ENCODE measurements at places on chromosomes 5 and 9.

GRCh38 chr9:112042244-112042638 lies 132.9 kb downstream of the SUSD1 start:
- DNase-seq, result no peak

DNA sequence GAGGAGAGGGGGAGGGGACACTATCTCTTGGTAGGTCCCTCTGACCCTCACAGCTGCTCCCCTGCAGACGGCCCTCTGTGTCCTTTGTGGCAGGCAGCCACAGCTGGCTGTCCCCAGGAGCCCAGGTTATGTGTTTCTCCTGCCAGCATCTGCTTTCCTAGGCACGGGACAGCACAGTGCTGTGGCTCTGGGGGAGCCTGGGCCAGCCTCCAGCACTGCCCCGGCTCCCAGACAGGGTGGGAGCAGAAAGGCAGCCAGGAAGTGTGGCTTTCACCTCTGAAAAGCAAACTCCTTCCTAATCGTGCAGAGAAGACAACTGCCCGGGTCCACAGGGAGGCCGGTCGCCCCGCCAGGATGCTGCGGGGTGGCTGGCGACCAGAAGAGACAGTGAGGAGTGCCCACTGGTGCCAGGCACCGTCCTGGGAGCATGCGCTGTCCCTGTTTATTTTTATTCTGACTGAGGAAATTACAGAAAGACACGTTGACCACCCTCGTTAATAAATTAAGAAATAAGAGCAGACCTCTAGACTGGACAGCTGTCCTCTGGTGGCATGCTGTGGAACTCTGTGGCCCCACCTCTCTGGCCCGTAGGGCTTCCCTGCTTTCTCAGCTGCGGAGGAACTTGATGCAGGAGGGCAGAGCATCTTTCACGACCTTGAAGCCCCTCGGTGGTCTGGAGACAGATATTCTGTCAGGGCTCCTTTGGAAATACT lies 240.3 kb downstream of the FANCC start:
- DNase-seq, result no peak

DNA sequence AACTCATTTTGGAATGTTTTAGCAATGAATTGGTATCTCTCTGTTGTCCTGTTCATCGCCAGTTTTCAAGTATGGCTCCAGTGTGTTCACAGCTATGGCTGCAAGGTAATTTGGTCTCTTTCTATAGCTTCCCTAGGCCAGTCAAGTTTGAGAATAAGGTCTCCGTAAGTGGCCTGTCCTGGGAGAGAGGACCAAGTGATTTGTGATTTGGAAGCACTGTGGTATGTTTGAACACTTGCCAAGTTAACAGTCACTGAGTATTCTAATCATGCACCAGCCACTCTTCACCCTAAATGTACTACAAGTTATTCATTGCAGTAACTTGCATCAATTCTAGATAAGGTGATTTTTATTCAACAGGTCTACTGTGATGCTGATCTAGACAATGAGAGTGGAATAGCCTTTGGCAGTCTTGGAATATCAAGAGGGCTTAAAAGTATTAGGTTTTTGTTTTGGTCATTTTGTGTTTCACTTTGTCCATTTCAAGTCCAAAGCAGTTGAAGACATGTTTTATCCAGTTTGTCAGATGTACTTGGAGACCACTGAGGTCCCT lies 41.1 kb downstream of the G3BP1 start:
- peak; percentile 7 for DNase-seq

DNA sequence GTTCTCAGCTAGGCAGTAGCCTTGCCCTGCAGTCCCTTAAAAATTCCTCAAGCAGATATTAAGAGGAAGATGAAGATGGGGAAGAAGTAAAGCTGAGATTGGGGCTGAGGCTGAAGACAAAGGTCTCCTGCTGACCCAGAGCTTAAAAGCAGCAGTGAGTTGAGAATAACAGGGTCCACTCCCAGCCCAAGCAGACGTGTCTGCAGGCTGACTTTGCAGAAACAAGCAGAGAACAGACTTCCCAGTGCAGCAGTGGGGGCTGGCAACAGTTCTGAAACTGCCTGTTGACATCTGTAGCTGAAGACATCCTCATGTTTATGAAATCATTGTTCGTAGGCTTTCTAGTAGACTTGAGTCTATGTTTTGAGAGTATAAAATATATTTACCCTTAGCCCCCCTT lies 1.1 kb downstream of the CTXN3 start:
- no peak for DNase-seq

- peak; percentile 91 for DNase-seq
These were observed at the start of gene GALNT10 for GRCh38 chr5:154190595-154191304. GALNT10 (plus strand) TSS chr5:154190733; CDS start chr5:154190867, 134 bp downstream.

DNA sequence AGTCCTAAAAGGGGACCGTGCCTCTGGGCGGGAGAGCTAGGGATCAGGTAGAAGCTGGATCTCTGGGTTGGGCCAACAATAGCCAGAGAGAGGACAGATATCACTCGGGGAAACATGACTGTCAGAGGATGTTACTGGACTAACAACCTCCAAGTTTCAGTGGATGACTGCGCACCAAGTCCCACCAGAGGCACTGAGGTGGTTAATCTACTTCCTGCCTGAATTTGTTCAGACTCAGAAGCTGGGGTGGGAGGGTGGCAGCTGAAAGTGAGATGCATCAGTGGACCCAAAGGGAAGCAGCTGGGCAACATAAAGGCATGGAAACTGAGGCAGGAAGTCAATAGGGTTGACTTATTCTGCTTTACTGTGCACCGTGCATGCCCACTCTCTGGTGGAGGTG lies 130.1 kb upstream of the SLC44A1 start:
- DNase-seq, result no peak

DNA sequence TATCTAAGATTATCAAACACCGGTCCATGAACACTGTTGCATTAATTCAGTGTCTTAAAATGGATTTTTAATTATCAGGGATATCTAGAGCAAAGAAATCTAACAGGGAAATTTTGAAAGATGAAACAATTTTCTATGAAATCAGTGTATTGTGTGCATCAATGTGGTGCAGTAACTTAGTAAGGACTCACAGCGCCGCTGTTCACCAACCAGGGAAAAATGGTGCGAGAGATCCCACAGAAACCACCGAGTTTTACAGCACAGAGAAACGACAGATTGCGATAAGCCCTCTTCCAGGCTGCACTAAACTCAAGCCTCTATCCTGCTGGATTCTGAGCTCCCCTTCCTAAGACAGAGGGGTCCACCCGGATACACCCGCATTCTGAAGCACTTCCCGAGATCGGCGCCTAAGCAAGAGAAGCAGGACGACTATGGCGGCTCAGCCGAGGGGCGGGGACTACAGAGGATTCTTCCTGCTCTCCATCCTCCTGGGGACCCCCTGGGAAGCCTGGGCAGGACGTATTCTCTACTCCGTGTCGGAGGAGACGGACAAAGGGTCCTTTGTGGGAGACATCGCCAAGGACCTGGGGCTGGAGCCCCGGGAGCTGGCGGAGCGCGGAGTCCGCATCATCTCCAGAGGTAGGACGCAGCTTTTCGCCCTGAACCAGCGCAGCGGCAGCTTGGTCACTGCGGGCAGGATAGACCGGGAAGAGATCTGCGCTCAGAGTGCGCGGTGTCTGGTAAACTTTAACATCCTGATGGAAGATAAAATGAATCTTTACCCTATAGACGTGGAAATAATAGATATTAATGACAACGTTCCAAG lies at the start of gene PCDHGA7:
Gene PCDHGA7 (plus strand): TSS at position 274 of the 826 bp plus-strand sequence. CDS start 158 bp downstream, at position 432.
- no peak for DNase-seq

- DNase-seq, result no peak
These were observed 90.8 kb downstream of the ERCC6L2 start for GRCh38 chr9:95966306-95966705.

GRCh38 chr5:154559398-154560276 lies 81.6 kb upstream of the HAND1 start:
- DNase-seq, result no peak

GRCh38 chr9:134323741-134324358 lies 2.4 kb upstream of the RXRA start:
- peak; percentile 53 for DNase-seq

DNA sequence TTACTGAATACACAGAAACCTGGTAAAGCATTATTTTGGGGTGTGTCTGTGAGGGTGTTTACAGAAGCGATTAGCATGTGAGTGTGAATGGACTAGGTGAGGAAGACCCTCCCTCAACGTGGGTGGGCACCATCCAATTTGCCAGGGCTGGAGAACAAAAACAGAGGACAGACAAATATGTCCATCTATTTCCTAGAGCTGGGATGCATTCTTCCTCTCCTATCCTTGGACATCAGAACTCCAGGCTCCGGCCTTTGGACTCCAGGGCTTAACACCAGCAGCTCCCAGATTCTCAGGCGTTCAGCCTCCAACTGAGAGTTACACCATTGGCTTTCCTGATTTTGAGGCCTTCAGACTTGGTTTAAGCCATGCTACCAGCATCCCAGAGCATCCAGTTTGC lies 65.8 kb upstream of the CHD1 start:
- DNase-seq, result no peak

GRCh38 chr5:81786991-81787390 lies 36.1 kb upstream of the SSBP2 start:
- no peak for DNase-seq

GRCh38 chr5:166509085-166509484 lies 1782.4 kb upstream of the WWC1 start:
- peak; percentile 8 for DNase-seq
